ENCODE measurements at places on chromosomes 1 and 21.

DNA sequence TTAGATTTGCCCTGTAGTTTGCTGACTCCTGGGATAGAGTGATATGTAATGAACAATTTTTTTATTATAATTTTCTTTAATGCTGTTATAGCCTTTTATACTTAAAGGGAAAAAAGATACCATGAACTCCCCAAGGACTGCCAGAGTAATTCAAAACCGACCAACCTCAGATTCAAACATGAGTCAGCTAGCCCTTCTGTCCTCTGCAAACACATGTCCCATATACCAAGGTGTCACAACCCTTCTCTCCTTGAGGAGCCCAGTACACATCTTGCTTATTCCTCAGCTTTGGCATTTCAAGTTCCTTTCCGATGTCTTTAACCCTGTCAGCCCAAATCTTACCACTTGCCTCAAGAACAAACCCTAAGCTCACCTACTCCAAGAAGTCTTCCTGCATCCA lies 184.9 kb downstream of the KCNH1 start:
- no peak for DNase-seq

GRCh38 chr1:39727221-39727931 lies 11.3 kb upstream of the PPIE start:
- no peak for DNase-seq

DNA sequence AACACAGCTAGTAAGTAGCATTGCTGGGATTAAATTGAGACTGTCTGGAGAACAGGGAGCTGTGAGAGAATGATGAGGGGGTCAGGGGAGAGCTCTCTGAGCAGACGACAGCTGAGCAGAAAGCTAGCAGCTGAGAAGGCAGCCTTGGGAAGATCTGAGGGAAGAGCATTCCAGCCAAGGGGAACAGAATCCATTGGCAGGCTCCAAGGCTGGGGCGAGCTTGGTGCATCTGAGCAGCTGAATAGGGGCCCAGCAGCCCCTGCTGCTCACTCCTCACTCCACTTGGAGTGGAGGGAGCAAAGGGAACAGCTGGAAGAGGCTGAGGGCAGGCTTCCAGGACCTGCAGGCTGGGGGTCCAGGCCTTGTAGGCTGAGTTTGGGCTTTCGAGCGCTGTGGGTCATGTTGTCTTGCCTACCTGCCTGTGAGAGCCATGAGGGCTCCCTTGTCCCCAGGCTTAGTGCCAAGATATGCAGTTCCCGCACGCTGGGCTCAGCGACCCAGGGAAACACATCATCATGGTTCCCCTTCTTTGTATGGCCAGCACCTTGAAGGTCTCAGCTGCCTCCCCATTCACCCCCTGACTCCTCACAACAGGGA lies 10.5 kb downstream of the ACOT11 start:
- DNase-seq, result no peak

- no peak for DNase-seq
These were observed 11.4 kb downstream of the SOX13 start for GRCh38 chr1:204084247-204084772.

GRCh38 chr1:154955718-154956543 lies at the start of gene PBXIP1:
PBXIP1 (minus strand) TSS chr1:154956099; CDS start chr1:154953721, 2,378 bp downstream.
- peak; percentile 71 for DNase-seq

DNA sequence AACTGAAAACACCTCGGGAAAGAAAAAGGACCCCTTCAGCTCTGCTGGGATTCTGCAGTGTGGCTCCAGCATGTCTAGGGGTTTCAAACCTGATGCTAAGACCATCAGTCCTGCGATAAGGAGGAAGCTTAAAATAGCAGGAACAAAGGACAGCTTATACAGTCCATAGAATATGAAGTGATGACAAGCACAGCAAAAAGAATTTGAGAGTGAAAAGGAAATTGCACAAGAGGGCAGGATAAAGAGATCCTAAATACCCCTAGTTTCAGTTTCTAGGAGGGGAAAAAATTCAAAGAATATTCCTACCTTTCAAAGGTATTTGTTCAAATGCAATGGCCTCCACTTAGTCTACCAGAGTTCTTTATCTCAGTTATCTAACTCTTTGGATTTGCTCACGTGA lies 171.4 kb downstream of the TGFB2 start:
- no peak for DNase-seq

GRCh38 chr1:115969509-115969908 lies 6.8 kb upstream of the SLC22A15 start:
- DNase-seq, result no peak

GRCh38 chr1:203769505-203770343 lies 4.7 kb downstream of the LAX1 start:
- no peak for DNase-seq

DNA sequence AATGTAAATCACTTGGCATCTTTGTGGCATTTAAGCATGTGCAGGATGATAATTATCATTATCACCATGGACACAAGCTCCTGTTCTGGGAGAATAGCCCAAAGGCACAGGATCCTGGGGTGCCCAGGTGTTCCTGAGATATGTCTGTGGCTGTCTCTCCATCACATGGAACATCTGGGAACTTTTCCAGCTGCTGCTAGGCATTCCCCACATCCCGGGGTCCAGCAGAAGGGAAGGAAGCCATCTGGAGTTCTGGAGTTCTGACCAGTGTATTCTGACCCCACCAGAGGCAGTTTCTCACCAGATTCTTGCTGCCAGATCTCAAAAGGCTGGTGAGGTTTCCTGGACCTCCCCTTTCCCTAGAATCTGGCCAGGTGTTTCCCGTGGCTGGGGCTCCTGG lies 259.7 kb upstream of the VAMP3 start:
- no peak for DNase-seq

- no peak for DNase-seq
These were observed 144.4 kb upstream of the ZNF644 start for GRCh38 chr1:91166106-91166712.

DNA sequence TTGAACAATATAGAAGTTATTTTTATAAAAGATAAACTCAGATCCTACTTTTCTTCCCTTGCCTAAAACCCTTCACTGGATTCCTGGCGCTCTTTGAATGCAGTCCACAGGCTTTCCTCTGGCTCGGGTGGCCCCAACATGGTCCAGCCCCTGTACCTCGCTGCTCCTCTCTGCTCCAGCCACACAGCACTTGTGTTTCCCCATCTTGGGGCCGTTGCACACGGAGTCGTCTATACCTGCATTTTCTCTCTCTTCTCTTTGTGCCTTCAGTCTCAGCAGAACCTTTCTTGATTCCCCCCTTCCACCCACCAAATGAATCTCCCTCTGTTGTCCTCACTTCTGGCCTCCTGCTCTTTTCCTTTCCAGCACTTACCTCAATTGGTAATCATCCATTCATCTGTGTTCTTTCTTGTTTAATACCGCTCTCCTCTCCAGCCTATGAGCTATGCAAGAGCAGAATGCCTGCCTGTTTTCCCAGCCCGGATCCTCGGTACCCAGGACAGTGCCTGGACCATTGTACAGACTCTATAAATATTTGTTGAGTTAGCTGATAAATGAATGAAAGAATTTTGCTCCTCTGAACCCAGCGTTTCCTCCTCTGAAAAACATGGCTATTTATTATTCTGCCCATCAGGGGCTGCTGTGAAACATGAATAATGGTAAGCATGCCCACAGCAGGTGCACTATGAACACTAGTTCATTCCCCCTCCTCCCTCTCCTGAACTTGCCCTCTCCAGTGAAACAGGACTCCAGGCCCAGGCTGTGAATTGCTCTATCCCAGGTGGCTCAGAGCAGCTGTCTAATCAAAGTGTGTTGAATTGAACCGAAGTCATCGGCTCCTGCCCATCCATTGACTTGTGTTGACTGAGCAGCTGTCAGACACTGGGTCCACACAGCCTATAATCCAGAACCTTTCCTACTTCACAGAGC lies 266.9 kb downstream of the PTPRU start:
- no peak for DNase-seq

- no peak for DNase-seq
These were observed 227.3 kb upstream of the CSF3R start for GRCh38 chr1:36709869-36710481.

- no peak for DNase-seq
These were observed 35.8 kb downstream of the LDLRAD1 start for GRCh38 chr1:53982034-53982762.

DNA sequence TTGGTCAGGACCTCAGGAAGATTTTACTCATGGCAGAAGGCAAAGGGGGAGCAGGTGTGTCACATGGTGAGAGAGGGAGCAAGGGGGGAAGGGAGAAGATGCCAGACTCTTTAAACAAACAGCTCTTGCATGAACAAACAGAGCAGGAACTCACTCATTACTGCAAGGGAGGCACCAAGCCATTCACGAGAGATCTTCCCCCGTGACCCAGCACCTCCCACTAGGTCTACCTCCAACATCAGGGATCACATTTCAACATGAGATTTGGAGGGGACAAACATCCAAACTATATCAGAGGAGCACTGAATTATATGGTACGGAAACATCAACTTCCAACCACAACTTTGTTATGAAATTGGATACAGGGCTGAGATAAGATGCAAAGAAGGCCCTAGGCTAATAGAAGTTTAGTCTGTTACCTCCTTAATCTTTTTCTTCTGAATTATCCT lies 164.9 kb downstream of the ST6GALNAC3 start:
- no peak for DNase-seq

- no peak for DNase-seq
These were observed 3.3 kb upstream of the TTC34 start for GRCh38 chr1:2804628-2805351.

GRCh38 chr1:51264451-51264850 lies 28.4 kb downstream of the RNF11 start:
- DNase-seq, result no peak

GRCh38 chr1:31755197-31755611 lies 8.9 kb downstream of the ADGRB2 start:
- DNase-seq, result no peak

DNA sequence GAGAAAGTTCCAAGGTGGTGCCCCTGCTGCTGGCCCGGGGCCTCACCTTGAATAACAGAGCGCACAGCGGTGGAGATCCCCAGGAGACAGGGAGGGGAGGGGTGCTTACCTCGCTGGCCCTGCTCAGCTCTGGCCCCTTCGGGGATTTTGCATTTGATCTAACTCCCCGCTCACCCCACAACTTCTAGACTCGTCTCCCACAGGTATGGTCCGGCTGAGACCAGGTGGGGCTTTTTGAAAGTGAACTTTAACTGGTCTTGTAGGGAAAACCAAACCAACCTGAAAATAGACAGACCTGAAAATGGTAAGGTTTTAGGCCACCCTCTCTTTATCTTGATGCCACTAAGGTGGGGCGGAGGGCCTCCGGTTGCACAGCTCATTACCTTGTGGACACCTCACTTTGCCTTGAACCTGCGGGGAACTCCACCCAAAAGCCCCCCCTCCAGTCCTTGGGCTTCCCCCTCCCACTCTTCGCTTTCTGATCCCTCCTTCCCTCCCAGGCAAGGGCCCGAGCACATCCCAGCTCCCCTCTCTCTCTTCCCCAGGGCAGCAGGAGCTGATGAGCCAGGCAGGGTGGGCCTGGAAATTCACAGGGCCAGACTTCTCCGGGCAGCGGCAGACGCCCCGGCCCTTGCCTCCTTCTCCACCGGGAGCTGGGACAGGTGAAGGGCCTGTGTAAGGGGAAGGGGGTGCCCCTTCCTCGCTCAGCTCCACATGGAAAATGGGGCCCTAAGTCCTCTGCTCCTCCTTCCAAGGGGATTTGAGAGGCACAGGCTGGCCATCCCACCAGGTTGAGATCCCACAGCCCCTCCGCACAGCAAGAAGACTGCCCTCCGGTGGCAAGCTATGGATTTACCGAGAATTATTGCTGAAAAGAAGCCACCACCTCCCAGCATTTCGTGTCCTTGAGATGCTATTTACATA lies 16.1 kb downstream of the TNFRSF8 start:
- DNase-seq, result peak; percentile 27

GRCh38 chr1:156367383-156368156 lies 1.4 kb upstream of the RHBG start:
- DNase-seq, result no peak

- no peak for DNase-seq
These were observed 13.3 kb upstream of the CD101 start for GRCh38 chr1:116988248-116988647.

DNA sequence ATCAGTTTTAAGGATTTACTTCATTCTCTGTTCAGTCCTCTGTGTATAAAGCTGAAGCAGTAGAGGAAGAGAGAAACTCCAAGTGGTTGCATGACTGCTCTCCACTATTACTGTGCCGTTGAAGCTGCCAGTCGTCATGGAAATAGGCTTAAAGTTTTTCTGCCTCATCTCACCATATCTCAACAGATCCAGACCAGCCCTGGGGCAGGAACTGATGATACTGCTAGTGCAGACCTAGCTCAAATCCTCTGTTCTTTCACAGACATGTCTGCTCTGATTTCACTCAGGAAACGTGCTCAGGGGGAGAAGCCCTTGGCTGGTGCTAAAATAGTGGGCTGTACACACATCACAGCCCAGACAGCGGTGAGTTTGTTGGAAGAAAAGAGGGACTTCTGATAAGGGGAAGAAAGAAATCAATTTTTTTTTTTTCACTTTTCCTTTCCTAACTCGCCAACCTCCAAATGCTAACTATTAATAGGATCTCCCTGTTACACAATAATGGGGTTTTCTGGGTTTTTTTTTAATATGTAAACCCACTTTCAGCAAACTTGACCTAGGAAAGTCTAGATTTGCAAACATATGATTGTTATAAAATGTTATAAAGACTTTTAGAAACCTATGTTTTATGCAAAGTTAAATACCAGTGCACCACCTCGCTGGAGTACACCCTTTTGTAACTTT lies 22.2 kb upstream of the STRIP1 start:
- no peak for DNase-seq

- DNase-seq, result no peak
These were observed 111.8 kb downstream of the FGGY start for GRCh38 chr1:59408608-59409240.

GRCh38 chr1:245458761-245459174 lies 304.0 kb downstream of the KIF26B start:
- no peak for DNase-seq

DNA sequence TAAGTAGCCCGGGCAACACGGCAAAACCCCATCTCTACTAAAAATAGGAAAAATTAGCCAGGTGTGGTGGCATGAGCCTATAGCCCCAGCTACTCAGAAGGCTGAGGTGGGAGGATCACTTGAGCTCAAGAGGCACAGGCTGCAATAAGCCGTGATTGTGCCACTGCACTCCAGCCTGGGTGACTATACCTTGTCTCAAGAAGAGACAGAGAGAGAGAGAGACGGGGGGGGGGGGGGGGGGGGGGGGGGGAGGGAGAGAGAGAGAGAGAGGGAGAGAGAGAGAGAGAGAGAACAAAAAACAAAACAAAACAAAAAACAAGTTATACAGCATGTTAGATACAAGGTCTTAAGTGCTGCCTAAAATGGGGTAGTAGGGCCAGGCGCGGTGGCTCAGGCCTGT lies 77.8 kb upstream of the ZNF281 start:
- no peak for DNase-seq

DNA sequence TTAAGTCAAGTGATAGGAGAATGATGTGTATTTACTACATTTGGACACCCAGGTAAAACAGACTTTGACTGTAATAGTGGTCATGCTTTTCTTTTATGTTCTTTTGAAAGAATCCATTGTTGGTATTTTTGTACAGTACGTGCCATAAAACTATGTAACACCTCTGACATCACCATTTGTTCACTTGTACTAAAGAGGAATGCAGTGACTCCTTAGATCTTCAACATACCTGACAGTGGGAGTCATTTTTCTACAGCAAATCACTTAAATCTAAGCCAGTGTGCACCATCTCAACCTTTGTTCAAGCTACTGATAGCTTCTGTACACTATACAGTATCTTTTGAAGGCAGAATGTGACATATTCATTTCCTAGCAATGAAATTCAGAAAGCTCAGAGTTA lies 6.3 kb upstream of the PLD5 start:
- no peak for DNase-seq

GRCh38 chr21:23119491-23119890 lies 2121.3 kb downstream of the NCAM2 start:
- no peak for DNase-seq

All from T-helper 17 cell (primary cell).